ENCODE measurements at places on chromosomes 1 and 21. TPM values are rescaled to one million over a fixed set of nuclear protein-coding genes. Genes with fewer than 3 reads are reported as not detected.
A peak's percentile ranks its signal among the peaks of the same experiment; 100 is the strongest.

The PAQR6 gene
- total RNA-seq = 0.72 TPM

The MMP23B gene
- total RNA-seq = 2.7 TPM

The RAD54L gene
- 3.9 TPM for total RNA-seq

The CLDN8 gene
- not detected for total RNA-seq

The AKR7A3 gene
- total RNA-seq = 0.42 TPM

GRCh38 chr1:228011721-228012311 lies 5.0 kb downstream of the WNT3A start:
- no peak for DNase-seq

DNA sequence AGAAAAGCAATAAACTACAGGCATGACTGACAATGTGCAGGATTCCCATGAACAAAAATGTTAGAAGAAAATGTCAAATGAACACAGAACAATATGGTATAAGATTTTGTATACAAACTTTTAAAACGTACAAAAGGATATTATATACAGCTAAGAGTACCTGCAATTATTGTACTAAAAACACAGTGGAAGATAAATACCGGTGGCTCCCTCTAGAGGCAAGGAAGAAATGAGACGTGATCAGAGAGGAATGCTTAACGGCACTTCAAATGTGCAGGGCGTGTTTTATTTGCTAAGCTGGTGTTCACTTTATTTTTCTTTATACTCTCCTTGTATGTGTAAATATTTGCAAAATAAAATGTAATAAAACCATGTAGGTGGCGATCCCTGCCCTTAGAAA lies 191.8 kb upstream of the SAMSN1 start:
- DNase-seq = peak; percentile 3

DNA sequence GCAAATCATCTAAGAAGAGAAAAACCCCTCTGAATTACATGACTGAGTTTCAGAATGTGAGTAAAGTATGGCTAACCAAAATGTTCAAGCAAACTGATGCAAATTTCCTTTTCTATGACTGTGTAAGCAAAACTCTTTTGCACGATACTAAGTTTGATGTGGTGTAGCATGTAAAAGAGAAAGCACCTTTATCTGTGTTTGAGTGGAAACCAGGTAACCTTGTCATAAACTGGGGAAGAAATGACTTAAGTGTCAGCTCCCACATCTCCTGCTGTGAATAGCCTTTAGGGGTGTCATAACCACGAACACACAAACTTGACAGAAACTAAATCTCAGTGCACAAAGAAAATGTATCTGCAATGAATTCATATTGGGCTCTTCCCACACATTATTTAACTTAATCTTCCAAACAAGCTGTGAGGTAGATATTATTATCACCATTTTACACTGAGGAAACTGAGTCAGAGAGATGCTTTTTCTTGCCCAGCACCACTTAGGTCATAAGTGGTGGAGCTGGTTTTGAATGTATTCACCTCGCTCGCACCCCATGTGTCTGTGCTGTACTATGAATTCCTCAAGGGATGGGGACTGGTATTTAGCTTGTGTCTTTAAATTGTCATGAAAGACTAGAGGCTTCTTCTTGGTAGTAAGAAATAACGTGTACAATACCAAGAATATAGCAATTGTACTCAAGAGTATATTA lies 32.9 kb upstream of the IL12RB2 start:
- DNase-seq = no peak

DNA sequence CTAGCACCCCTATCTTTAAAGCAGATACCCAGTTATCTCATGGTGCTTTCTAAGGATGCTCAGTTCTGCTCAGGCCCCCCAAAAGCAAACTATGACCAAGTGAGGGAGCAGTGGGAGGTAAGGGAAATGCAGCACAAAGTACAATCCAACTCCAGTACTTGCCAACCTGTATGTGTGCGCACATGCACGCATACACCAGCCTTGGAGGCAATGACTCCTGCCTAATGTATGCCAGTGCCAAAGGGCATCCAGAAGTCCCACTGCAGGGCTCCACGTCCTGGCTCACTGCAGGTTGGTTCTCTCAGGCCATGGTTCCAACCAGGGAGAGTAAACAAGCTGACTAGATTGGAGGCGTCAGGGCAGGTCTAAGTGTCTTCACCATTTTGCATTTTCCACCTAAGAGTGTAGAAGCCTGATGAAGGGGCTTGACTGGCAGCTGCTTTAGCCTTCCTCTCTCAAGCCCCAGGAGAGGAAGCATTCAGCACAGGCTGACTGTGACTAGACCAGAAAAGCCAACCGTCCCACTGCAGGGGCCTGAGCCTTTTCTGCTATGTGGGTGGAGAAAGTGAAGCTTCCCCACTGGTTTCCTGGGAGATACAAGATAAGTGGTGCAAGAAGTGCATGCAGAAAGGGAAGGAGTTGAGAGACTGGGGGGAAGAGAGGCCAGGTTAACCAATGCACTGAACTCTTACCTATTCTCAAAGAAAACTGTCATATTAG lies 7.7 kb downstream of the AMIGO1 start:
- no peak for DNase-seq

DNA sequence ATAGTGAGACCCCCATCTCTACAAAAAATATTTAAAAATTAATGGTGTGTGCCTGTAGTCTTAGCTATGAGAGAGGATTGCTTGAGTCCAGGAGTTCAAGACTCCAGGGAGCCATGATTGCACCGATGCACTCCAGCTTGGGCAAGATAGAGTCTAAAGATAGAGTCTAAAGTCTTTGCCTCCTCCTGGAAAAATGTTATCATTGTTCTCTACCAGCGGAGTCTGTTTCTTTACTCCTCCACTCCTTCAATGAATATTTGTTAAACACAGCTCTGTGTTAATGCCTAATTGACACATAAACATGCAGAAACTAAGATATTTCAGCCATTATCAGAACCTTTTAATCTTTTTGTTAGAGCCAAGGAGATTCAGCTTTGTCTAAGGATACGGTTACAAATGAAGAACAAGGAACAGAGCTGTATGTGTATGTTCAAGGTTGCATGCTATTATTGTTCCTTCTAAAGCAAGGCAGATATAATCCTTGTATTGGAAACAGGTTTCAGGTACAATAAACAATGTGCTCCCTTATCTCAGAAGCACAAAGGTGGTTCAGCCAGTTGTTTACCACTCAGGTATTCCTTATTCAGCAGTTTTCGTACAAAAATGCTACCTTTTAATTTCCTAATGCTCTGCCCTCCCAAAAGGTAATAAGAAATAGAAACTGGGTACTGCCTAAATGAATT lies 15.4 kb downstream of the OVAAL start:
- no peak for DNase-seq

DNA sequence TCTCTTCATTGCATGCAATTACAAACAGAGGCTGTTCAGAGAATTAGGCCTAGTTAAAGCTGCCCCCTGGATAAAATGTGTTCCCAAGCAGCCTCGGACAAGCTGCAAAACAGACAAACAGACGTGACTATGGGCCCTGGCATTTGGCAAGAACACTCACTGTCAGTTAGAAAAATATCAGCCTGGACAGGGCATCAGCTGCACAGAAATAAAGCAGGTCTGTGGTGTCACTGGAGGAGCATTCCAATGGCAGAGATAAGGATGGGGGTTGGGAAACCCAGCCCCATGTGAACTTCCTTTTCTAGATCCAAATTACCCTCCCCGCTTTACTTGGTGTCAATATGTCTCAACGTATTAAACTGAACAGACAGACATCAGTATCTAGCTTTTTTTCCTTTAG lies 177.1 kb downstream of the GPATCH2 start:
- DNase-seq = no peak

DNA sequence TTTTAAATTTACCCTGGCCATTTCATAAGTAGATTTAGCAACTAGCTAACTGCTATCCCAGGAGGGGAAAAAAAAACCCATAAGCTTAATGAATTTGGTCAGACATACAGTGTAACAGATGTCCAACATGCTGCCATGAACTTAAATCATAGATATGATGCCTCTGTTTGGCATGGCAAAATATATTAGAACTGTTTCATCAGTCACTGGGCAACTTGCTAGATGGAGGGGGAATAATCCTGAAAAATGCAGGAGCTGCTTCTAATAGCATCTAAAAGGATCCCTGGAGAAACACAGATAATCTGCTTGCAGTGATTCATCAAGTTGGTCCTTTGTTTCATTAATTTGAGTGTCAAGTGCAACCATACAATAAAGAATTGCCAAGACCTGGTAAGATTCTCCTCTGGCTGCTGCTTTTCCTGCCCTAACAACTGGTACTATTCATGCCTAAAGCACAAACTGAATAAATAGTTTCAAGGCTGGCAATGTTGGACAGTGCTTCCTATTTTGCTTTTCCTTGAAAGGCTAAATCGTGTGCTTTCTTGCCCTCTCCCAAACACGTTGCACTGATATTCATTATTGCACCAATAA lies 1.5 kb upstream of the ST6GALNAC5 start:
- DNase-seq = no peak

DNA sequence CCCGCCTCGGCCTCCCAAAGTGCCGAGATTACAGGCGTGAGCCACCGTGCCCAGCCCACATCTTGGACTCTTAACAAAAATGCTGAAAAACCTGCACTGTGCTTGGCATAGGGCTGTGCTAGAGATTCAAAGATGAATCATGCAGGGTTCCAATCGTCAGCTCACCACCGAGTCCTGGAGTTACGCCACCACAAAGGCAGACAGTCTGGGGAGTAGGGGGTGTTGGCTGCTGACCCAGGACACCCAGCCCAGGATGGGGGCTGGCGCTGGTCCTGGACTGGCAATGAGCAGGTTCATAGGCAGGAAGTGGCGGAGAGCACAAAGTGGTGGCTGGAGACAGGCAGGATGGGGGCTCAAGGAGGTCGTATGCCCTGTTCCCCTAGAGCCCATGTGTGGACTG lies 16.0 kb downstream of the PSRC1 start:
- DNase-seq = no peak

- DNase-seq = no peak
These were observed 30.6 kb upstream of the BMP8B start for GRCh38 chr1:39819091-39819812.

- no peak for DNase-seq
These were observed 893 bp upstream of the CFAP45 start for GRCh38 chr1:159900755-159901360.

DNA sequence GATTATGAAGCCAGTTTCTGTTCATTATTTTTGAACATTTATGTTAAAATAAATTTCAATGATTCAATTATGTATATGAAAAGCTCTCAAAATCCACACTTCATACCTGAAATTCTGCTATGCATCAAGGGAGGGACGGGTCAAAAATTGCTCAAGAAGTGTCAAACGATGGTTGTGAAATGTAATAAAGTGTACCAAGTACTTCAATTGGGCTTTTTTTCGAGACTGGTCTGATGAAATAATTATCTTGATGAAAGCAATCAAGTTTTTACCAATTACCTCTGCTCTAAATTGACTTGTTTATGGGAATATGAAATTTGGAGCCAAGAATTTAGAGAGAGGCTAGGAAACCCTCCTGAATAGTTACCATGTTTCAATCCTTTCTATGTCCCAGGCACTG lies 7.9 kb downstream of the OSCP1 start:
- no peak for DNase-seq

DNA sequence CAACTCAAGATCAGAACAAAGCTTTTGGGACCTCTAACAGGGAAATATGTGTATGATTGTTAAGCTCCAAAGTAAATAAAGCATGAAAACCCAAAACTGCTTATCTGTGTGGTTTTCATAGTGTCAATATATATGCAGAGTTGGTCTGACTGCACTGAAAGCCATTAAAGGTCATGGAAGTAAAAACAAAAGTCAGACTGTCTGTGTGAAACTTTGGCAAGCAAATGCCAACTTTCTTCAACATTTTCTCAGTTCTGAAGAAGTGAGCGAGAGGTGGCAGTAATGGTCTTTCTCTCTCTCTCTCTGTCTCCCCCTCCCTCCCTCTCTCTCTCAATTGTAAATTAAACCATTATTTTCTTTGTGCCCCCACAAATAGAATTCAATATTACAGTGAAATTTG lies 100.1 kb upstream of the S1PR1 start:
- DNase-seq = no peak

- DNase-seq = peak; percentile 34
These were observed 456 bp upstream of the SMYD2 start for GRCh38 chr1:214280386-214281020.

DNA sequence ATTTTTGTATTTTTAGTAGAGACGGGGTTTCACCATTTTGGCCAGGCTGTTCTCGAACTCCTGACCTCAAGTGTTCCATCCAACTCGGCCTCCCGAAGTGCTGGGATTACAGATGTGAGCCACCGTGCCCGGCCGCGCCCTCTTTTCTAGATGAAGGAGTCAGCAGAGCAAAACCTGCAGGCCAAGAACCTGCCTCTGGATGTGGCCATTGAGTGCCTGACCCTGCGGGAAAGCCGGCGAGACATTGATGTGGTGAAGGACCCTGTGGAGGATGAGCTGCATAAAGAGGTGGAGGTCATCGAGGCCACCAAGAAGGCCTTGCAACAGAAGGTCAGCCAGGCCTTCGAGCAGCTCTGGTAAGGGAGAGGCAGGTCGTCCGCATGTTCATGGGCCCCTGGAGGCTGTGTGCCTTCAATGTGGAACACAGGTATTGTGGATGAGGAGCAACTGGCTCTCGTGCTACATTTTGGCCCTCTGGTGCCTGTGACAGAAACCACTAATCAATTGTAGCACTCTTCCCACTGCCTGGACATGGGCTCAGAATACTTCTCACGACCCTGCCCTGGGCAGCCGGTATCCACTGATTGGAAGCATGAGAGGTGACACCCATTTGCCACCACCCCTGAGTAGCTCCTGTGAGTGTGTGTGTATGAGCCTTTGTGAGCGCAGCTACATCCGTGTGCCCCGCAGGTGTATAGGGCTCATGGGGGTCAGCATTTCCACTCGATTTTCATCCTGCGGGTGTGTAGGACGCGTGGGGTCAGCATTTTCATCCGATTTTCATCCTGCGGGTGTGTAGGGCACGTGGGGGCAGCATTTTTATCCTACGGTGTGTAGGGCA lies 2.0 kb downstream of the TEKT2 start:
- no peak for DNase-seq
